Activated CD8-positive, alpha-beta memory T cell treated with anti-CD3 and anti-CD28 coated beads, Interleukin-2, amount 10 ng/mL, durations not matched to agents 7 days and 5 days (primary cell): ENCODE measurements at places on chromosomes 4 and X. TPM values are rescaled to one million over a fixed set of nuclear protein-coding genes. Genes with fewer than 3 reads are reported as not detected.

GRCh38 chrX:136028383-136028984, 43.2 kb downstream of the SLC9A6 start:
- H3K4me1 ChIP-seq: no peaks in the 10 kb centered on the region
- no peak overlapping the region for H3K4me3 ChIP-seq
- peaks cover 4% of the 10 kb centered on the region for H3K36me3 ChIP-seq
- H3K27me3 ChIP-seq: no peaks in the 10 kb centered on the region

- DNase-seq: no peak
- H3K36me3 ChIP-seq: peaks cover 17% of the 10 kb centered on the region
- H3K27ac ChIP-seq: peak overlapping the region; percentile 69
- H3K27me3 ChIP-seq: peaks cover 59% of the 10 kb centered on the region
- peak overlapping the region; percentile 40 for H3K4me3 ChIP-seq
Measured at GRCh38 chr4:186725469-186726425, 2.1 kb upstream of the FAT1 start.

DNA sequence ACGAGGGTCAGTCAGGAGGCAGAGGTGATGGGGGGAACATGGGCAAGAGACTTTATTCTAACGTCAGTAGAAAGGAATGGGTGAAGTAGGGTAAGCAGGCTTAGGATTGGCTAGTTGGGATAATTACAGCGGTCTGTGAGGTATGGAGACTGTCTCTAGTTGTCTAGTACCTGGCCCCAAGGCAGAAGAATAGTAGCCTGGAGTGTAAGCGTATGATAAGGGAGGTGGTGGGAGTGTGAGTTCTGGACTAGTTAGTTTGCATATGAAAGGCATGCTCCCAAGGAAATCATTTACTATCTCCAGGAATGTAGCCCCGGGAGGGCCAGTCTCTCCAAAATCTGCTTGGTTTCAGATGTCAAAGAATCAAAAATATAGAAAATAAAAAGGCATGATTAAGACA, 219.6 kb upstream of the ANXA3 start:
- H3K4me3 ChIP-seq: no peak overlapping the region
- no peaks in the 10 kb centered on the region for H3K36me3 ChIP-seq
- peaks cover 21% of the 10 kb centered on the region for H3K27me3 ChIP-seq
- no peaks in the 10 kb centered on the region for H3K4me1 ChIP-seq

The QRFPR gene
- total RNA-seq: not detected
